ENCODE measurements at places on chromosomes 4 and X. TPM values are rescaled to one million over a fixed set of nuclear protein-coding genes. Genes with fewer than 3 reads are reported as not detected.

- no peak for DNase-seq
- H3K27ac ChIP-seq: no peak overlapping the region
- H3K4me3 ChIP-seq: no peak overlapping the region
- H3K4me1 ChIP-seq: no peaks in the 10 kb centered on the region
Measured at GRCh38 chr4:38856046-38856445, 571 bp downstream of the TLR6 start.

SRPX gene
- total RNA-seq: 9.2 TPM

DNA sequence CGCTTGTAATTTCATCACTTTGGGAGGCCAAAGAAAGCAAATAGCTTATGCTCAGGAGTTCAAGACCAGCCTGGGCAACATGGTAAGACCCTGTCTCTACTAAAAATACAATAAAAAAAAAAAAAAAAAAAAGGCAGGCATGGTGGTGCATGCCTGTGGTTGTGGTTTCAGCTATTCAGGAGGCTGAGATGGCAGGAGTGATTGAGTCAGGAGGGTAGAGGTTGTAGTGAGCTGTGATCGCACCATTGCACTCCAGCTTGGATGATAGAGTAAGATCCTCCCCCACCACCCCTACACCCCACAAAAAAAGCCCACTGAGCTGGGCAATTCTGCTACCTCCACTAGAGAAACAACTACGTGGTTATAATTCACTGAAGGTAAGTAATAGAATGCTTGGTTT is 118.8 kb upstream of the PCDH18 start:
- no peaks in the 10 kb centered on the region for H3K27me3 ChIP-seq
- DNase-seq: no peak
- no peaks in the 10 kb centered on the region for H3K4me1 ChIP-seq
- no peaks in the 10 kb centered on the region for H3K36me3 ChIP-seq

CCDC149 gene
- 5.2 TPM for total RNA-seq

DNA sequence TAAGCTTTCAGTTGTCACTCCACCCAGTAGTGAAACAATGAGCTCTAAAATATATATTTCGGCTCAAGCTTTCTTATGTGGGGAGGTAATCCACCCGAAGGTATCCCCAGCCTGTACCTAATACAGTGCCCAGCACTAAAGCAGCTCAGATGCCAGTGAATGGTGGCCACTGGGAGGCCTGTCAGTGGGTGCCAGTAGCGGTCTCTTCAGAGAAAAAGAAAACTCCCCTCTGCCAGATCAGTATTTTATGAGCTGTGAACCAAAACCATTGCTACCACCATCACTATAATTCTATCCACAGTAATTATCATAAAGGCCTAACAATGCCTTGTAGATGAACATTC is 835 bp upstream of the NFKB1 start:
- H3K4me1 ChIP-seq: peaks cover 6% of the 10 kb centered on the region
- DNase-seq: no peak
- peaks cover 4% of the 10 kb centered on the region for H3K27me3 ChIP-seq
- no peak overlapping the region for H3K27ac ChIP-seq

DNA sequence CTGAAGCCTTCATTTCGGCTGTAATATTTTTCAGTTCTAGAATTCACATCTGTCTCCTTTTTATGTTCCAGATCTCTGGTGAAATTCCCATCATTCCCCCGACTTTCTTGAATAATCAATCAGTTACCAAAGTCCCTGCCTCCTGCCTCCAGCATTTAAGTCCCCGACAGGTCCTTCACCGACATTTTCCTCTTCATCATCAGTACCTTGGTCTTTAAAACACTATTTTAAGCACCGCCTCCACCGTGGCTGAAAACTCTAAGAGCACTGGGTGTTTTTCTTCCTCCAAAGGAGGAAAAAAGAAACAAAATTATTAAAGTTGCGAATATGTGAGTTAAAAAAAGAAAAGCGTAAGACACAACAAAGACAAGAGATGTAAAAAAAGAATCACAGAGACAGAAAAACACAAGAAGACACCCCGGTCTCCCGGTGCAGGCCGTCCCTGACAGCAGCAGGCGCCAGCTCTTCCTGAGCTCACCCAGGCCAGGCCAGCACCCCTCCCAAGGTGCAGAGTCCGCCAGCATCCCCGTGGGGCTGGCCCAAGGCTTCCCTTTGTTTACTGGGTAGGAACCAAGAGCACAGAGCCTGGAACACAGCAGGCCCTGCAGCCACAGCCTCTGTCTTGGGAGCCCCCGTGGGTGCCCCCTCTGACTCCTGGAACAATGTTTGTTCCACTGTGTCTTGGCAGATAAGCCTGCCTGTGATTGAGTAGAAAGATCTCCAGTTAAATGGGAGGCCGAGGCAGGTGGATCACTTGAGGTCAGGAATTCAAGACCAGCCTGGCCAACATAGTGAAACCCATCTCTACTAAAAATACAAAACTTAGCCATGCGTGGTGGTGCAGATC is 49.3 kb upstream of the CPLX1 start:
- DNase-seq: no peak
- no peak overlapping the region for H3K4me3 ChIP-seq
- H3K4me1 ChIP-seq: peaks cover 12% of the 10 kb centered on the region
- peaks cover 12% of the 10 kb centered on the region for H3K27me3 ChIP-seq
- peaks cover 8% of the 10 kb centered on the region for H3K36me3 ChIP-seq

- H3K36me3 ChIP-seq: no peaks in the 10 kb centered on the region
- DNase-seq: no peak
- no peaks in the 10 kb centered on the region for H3K4me1 ChIP-seq
- H3K27me3 ChIP-seq: no peaks in the 10 kb centered on the region
- H3K27ac ChIP-seq: no peak overlapping the region
- no peak overlapping the region for H3K4me3 ChIP-seq
Measured at GRCh38 chr4:78962597-78963115, 23.4 kb upstream of the PAQR3 start.
